ENCODE measurements at places on chromosomes 2 and 18.

DNA sequence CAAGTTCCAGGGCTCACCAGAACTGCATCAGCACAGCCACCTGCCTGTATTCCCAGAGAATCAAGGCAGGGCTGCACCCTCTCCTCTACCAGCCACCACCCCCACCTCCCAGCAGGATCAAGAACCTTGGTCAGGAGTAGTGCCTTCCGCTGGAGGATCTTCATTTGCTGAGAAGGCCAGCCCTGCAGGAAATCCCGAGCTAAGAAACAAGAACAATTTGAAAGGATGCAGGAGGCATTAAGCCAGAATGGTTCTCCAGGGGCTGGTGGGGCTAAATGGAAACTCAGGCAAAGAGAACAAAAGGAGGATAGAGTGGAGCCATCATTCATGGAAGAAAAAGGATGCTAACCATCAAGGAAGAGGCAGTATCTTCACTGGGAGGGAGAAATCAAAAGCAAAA, 147.3 kb upstream of the SLC14A2 start:
- no peak for DNase-seq

DNA sequence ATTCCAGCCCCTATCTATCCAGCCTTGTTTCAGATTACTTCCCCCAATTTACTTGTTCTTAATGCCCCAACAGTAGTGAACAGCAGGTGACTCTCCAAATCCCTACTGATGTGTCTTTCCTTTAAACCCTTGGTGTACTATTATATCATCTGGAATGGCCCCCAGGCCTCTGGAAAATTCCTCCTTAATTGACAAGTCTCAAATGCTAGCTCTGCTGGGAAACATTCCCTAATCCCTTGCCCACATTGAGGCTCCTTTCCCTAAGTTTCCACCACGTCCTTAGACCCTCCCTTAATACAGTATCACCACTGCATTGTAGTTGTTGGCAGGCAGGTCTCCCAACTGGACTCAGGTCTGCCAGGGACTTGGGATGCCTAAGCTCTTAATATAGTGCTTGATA, 41.0 kb downstream of the MYO3B start:
- DNase-seq, result no peak

- DNase-seq, result no peak
Observed at GRCh38 chr2:8448824-8449556, 232.9 kb upstream of the ID2 start.

DNA sequence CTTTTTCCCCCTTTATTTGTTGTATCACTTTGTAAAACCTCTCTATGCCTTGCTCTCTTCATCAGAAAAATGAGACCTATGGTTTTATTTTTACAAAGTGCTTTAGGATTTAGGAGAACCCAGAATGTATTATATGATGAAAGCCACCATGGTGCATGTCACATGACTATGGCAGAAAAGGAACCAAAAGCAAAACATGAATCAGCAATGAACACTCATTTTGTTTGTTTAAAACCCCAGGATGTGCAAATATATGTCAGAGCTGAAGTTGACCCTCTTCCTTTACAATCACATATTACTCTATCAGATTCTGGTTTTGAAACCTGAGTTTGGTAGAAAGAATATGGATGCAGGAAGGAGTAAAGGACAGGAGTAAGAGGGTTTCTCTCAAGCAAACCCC, 70.0 kb downstream of the FIGN start:
- DNase-seq, result no peak

GRCh38 chr2:182068811-182069210, 83.2 kb downstream of the PPP1R1C start:
- DNase-seq, result no peak

DNA sequence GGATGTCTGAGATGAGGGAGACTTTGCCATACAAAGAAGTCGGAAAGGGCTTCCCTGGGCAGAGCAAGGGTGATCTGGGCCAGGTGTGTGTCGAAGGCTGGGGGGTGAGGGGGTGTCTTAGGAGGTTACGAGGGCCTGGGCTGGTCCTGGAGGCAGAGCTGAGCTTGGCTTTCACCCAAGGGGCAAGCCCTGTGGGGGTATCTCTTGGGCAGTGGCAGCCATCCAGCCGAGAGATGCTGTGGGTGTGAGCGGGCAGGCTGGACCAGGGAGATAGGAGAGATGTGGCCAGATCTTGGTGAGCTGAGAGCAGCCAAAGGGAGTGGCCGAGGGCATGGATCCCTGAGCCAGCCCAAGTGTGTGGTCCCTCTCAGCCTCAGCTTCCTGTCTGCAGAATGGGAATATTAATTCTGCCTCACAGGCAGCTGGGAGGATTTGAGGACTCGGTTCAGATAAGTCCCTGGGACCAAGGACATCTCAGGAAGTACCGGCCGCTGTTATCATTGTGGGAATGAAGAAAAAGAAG, 33.0 kb downstream of the MAL start:
- no peak for DNase-seq

- peak; percentile 8 for DNase-seq
Observed at GRCh38 chr18:32091325-32091723, 350 bp upstream of the RNF138 start.

GRCh38 chr18:3596637-3597384, 146.8 kb downstream of the TGIF1 start:
- peak; percentile 56 for DNase-seq

DNA sequence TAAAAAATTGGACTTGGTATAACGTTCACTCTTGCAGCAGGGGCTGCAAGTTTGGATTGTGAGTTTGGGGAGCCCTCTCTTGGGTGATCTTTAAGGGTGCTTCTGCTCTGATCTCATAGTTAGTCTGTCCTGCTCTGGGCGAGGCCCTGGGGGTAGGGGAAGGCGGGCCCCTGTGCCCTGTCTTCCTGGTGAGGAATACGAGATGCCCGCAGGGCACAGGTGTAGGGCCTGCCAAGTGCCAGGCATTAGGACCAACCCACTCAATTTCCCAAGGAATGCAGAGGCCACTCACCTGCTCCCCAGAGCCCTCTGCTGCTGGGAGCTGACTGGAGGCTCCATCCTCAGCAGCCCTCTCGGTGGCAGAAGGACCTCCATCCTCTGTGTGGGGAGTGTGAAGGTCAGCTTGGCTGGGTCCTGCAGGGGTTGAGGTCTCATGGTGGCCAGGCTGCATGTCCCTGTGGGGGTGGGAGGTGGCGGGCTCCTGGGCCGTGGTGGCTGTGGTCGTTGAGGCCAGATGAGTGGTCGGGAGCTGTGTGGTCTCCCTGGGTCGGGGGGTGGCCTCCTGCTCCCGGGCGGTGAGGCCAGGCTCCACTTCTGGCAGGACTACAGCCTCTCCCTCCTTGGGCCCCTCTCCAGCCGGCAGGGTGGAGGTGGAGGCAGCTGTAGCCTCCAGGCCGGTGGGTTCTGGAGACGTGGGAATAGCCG, 21.3 kb downstream of the SDC1 start:
- no peak for DNase-seq

- no peak for DNase-seq
Observed at GRCh38 chr2:66832646-66833435, 397.9 kb downstream of the MEIS1 start.

DNA sequence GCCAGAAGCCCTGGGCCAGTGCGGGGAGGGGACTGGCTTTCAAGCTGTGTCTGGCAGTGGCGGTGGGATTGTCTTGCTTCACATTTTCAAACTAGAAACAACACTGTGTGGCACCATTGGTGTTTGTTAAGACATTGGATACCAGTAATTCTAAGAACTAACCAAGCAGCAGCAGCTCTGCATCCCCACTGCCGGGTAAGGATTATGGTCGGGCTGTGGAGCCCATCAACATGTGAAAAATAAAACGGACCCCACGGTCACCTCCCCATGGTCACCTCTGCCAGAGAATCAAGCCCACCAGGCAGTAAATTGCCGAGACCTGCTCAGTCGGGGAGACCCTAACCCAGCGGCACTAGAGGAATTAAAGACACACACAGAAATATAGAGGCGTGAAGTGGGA, 65.3 kb downstream of the C18orf63 start:
- no peak for DNase-seq

- peak; percentile 86 for DNase-seq
Observed at GRCh38 chr18:58045242-58046092, 1.4 kb downstream of the NEDD4L start.

- DNase-seq, result no peak
Observed at GRCh38 chr2:120348737-120349439, 3.0 kb downstream of the INHBB start.

DNA sequence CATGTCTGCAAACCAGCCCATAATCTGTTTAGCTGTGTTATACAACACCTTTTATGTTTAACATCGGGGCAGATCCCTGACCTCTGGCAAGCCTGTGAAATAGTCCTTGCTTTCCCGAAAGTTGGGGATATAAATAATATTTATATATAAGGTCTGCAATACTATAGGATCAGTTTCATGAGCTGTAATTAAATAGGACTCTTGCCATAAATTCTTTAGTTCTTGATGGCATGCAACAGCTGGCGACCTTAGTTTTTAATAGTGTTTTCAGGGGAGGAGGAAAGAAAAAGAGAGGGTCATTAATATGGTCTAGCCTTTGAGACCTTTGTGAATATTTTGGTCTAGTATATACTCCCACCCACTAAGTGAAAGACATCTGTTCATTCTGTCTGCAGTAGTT, 166.5 kb downstream of the MTX2 start:
- no peak for DNase-seq

- DNase-seq, result peak; percentile 75
Observed at GRCh38 chr18:10518595-10519255, 7.1 kb upstream of the NAPG start.

DNA sequence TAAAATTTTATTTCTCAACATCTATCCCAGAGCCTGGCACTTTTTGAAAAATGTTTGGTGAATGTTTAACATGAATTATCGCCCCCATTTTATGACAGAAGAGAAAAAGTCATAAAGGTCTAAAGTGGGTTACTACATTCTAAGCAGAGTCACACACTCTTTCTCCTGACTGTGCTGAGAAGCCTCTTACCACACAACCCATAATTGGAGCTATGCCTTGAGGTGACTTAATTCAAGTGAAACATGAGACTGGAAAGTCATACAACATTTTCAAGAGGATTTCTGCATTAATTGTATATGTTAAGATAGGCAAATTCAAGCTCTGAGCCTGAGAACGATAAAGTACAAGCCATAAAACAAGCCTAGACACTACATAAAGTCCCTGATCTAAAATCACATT, 3.1 kb upstream of the DSEL start:
- no peak for DNase-seq

GRCh38 chr2:8312861-8313830, 368.7 kb upstream of the ID2 start:
- DNase-seq, result peak; percentile 59

DNA sequence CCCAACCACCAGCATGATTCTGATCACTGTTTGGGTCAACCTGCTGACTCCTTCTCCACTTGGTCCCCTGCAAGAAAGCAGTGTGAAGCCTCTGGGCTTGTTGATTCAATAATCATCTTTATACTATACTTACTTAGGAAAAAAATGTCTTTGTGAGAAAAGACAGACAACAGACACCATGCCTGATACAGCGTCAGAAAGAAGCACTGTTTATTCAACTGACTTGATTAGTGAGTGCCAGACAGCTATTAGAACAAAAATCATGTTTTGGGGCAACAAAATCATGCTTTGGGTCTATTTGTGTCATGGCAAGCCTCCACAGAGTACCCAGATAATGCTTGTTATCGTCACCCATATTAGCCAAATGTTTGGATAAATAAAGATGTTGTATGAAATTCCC, 58.7 kb upstream of the ATL2 start:
- DNase-seq, result no peak

GRCh38 chr2:105747991-105748390, 3.3 kb downstream of the NCK2 start:
- DNase-seq, result no peak

- DNase-seq, result peak; percentile 8
Observed at GRCh38 chr18:52046842-52047241, 293.2 kb upstream of the DCC start.

DNA sequence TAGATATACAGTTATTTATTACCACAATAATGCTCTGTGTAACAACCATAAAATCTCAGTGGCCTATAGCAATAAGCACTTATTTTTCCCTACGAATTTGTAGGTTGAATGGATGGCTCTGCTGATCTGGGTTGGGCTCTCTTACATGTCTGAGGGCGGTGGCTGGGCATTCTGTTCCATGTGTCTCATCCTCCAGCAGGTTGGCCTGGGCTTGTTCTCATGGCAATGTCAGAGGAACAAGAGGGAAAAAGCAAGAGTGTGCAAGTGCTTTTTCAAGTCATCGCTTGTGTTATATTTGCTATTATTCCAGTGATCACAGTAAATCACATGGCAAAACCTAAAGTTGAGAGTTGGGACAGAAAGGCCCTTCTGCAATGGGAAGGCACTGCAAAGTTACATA, 30.4 kb upstream of the MYO3B start:
- no peak for DNase-seq

DNA sequence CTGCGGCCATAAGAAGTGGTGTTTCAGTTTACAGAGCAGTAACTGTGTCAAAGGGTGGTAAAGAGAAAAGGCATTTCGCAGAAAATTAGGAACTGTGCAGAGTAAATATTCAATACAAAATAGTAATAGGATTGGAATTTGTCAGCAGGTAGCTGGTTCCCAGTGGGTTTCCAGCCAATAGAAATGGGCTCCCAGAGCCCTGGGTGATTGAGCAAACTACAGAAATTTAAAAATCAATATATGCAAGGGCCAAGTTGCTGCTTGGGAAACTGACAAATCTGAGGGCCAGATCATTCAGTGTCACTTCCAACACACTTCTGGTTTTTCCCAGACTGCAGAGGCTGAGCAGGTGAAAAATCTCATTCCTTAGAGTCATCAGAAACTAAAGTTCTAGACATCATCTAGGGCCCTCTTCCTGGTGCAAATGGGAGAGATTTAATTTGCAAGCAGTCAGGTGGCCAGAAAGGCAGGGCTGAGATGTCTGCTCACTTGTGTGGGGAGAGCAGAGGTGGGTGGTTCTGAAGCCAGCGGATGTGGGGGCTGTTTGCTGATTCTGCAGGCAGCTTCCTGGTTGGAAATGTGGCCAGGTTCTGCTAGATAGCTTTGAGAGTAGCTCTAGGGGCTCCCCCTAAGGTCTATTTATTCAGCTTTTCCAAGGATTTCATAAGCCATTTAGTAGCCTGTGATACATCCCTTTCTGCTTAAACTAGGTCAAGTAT, 182.4 kb downstream of the NCK2 start:
- DNase-seq, result peak; percentile 41

All from RPMI8226 (cell line).